CD4-positive, alpha-beta T cell treated with Interleukin-15 for 4 hours (primary cell): ENCODE measurements at places on chromosomes 12 and 14.

DNA sequence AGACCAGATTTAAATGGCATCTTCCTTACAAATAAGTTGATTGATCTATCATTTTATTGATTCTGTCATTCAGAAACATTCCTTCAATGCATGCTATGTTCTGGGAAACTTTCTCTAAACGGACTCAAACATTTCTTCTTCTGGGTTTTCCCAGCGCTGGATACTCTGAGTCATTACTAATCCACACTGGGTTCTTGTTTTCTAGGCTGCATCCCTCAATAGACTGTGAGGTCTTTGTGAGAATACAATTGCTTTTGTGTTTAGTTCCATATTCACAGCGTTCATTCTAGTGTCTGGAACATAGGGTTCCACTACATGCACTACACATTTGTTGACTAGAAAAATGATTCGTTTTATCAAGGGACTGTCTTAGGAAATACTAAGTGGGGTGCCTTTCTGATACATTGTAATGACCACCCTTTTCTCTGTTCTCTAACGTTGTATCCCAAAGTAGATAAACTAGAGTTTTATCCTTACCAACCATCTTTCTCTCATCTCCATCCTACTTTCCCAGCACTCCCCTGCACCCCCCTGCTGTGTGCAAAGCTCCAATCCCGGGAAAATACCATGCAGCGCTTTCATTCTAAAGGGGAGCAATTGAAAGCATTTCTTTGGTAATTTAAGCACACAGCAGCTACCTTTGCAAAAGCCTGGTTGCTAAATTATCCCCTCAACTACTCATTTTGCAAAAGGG lies 878.7 kb downstream of the DIO2 start:
- DNase-seq = no peak

DNA sequence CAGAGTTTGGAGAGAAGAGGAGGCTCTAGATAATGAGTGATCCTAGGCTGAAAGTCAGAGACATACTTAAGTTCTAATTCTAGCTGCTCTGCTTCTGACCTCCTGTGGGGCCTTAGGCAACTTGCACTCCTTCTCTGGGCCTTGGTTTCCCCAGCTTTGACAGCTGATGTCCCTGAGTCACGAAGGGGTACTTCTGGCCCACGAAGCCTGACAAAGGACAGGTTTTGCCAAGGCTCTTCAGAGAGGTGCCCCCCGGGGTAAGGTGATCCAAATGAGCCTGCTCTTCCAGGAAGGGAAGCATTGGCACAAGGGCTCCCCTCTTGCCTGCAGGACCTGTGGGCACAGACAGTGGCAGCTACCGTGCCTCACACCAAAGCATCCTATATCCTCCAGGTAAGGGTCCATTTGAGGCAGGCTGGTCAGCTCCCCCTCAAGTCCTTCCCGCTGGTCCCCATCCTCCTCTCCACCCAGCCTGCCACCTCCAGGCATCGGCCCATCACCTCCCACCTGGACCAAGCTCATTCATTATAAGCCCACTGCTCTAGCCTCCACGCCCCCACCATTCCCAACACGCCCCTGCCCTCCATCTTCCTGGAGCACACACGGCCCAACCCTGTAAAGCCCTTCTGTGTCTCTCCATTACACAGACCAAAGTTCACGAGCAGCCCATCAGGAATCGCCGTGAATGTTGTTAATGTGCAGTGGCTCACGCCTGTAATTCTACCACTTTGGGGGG lies 1.9 kb upstream of the PPP1R13B start:
- no peak for DNase-seq

DNA sequence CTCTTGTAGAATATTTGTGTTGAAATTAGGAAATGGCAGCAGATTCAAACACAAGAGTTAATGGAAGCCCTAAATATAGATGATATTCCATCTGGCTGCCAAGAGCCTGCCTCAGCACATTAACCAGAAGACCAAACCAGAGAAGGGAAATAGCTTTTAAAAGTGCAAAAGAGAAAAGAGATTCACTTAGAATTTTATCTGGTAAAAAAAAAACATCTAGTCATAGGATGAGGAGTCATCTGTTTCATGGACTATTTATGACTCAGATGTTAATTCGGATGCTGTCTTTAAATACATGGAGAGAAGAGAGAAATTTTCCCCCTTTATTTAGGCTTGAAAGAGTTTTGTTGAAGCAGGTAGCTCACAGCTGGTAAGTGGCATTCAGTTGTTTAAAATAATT lies 201.6 kb upstream of the NUDT4 start:
- no peak for DNase-seq

- no peak for DNase-seq
These were observed 60.6 kb downstream of the MYRFL start for GRCh38 chr12:69885658-69886057.

DNA sequence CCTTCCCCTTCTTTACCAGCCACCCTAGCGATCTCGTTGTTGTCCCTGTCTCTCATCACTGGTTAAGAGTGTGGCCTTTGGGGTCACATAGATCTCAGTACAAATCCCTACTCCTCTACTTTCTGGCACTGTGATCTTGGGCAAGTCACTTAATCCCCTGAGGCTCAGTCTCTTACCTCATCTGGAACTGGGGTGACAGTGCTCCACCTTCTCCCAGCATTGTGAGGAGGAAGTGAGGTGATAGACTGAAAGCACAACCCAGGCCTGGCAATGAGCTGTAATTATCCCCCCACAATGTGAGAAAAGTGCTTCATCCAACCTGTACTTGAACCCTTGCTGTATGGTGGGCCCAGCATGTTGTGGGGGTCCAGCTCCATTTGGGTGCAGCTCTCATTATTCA lies 48.0 kb downstream of the IRAK3 start:
- DNase-seq = no peak

- DNase-seq = no peak
These were observed 198.9 kb downstream of the BMP4 start for GRCh38 chr14:53757732-53758131.

DNA sequence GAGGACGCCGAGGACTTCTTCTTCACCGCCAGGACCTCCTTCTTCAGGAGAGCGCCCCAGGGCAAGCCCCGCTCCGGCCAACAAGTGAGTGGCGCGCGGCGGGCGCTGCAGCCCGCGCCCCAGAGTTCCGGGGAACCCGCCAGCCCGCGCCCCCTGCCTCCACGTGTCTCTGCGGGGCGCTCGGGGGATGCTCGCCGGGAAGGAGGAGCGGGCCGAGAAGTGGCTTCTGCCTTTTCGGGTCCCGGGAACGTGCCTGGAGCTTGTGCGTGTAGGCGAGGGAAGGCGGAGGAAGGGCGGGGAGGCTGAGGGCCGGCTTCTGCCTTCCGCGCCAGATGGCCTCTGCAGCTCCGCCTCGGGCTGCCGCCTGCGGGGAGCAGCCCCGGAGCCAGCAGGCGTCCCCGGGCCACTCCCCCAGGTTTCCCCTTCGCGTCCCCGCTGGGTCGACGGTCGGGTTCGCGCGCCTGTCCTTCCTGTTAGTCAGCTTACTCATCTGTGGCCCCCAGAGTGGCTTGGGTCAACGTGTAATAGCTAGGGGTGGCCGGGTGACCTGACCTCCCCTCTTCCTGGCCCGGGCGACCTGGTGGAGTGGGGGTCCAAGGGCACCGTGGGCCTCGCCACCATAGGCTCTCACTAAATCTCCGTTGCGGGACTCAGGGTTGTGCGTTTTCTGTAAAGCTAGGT lies 505 bp downstream of the RASSF3 start:
- peak; percentile 64 for DNase-seq

GRCh38 chr12:126704609-126705008 lies 1562.4 kb upstream of the TMEM132C start:
- no peak for DNase-seq

DNA sequence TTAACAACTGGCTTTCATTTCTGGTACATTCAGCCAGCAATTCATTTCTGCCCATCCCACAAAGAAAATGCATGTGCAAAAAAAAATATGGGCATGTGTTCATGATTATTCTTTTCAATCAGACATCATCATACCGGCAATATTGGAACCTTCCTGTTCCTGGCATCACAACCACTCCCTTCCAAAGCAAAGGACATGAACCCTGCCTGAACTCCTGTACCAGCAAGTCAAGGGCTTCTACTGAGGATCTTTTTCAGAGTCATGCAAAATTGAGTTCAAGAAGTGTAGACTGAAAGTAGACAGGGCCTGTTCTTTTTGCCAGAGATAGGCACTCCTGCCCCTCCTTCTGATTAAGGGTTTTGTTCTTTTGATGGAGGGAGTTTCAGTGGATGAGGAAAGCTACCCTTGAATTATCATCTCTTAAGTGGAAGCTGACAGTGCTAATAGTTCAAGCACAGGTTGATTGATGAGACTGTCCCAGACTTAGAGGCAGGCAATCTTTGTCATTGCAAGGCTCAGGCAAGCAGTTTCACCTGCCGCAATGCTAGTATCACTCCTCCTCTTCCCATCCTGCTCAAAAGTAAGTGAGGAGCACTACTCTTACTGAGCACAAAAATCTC lies 22.3 kb upstream of the DIO2 start:
- DNase-seq = no peak

DNA sequence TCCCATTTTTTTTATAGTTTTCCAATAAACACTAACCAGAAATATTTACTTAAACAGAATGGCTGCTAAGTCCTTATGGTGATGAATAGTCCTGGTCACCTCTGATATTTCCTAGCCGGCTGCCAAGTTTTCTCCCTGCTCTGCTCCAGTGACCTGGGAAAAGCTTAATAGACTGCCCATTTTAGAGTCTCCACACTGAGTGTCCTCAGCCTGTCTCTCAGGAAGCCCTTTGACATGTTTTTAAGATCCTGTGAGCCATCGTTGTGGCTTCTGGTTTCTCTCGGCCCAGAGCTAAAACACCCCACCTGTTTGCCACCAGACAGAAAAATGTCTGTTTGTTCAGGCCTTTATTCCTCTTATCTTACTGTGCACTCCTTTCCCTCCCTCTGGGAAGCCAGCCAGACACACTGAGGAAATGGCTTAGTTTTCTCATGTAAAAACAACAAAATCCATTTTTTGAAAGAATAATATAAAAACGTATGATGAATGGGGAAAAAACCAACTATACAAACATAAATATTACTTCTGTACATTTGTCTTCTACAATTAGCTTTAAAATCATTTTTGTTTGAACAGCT lies 25.4 kb upstream of the ALDH2 start:
- DNase-seq = no peak

- no peak for DNase-seq
These were observed 349.2 kb upstream of the LMO3 start for GRCh38 chr12:16955083-16955657.

DNA sequence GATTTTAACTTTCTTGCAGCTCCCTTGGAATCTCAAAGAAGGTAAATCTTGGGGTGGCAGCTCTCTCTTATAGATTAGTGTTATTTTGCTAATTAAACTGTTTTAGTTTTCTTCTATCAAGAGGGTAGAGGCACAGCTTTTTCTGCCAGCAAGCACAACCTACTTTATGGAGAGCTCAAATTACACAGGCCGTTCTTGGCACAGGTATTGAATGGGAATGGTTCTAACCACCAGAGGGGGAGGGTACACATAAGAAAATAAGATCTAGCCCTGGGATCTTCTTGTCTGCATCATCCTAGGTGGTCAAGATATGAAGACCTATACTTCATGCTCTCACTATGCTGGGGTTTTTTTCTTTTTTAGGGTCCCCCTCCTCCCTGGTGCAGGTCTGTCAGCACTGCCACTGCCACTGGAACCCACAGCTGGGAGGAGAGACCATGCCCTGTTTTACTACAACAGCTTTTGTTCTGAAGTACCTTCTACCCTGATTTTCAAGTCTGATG lies 48.6 kb upstream of the STAC3 start:
- no peak for DNase-seq

GRCh38 chr12:15979096-15980092 lies 68.3 kb downstream of the DERA start:
- no peak for DNase-seq

DNA sequence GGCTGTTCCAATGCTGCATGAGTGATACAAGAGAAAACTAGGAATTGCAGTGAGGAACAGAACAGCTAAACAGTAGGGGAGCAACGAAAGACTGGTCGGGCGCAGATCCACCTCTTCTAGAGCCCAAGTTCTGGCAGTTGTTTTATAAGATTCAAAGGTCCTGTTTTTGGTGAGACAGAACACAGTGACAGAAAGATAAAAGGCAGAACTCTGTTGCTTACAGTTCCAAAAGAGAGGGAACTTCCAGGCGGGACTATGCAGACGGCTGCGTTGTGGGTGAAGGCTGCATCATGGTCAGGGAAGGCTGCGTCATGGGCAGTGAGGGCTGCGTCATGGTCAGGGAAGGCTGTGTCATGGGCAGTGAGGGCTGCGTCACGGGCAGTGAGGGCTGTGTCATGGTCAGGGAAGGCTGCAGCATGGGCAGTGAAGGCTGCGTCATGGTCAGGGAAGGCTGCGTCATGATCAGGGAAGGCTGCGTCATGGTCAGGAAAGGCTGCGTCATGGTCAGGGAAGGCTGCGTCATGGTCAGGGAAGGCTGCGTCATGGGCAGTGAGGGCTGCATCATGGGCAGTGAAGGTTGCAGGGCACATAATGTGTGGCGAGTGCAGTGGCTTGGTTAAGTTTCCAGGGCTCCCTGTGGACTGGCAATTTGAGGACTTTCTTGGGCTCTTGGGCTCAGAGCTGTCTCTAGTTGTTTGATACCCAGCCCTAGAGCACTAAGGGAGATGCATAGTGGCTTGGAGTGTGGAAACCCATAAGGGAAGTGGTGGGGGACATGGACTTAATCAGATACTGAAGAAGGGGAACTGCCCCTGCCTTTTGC lies 619.9 kb downstream of the AACS start:
- no peak for DNase-seq

GRCh38 chr12:3757261-3757660 lies 4.4 kb upstream of the CRACR2A start:
- no peak for DNase-seq

GRCh38 chr12:32893458-32893857 lies 3.1 kb downstream of the PKP2 start:
- no peak for DNase-seq

DNA sequence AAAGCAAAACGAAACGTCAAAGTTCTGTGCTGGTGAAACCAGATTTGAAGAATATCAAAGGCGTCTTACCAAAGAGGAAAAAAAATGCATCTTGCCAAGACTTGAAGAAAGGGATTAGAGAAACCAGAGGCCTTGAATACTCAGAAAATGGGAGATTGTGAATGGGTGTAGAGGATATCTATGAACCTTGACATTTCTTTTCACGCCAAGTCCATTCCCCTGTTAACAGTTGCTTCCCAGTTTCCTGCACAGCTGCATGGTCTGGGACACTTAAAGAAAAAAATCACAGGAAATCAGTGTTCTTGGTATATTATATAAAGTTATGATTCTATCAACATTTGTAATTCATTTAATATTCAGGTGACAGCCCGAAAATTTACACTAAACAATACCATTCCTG lies 1.4 kb upstream of the GTF2A1 start:
- DNase-seq = no peak

- no peak for DNase-seq
These were observed 118.5 kb downstream of the RFLNA start for GRCh38 chr12:124413401-124413800.

- no peak for DNase-seq
These were observed 38.0 kb downstream of the TMEM63C start for GRCh38 chr14:77219591-77219990.

GRCh38 chr12:90958347-90958746 lies 3.4 kb upstream of the CCER1 start:
- no peak for DNase-seq

GRCh38 chr12:115001571-115002180 lies 317.7 kb upstream of the TBX3 start:
- DNase-seq = no peak

GRCh38 chr14:72515779-72516770 lies 377.8 kb downstream of the DPF3 start:
- DNase-seq = no peak

- DNase-seq = no peak
These were observed 27.2 kb upstream of the PPP2R5C start for GRCh38 chr14:101734246-101734847.

GRCh38 chr12:129332286-129332685 lies 479.0 kb downstream of the GLT1D1 start:
- DNase-seq = no peak

- DNase-seq = no peak
These were observed 38.7 kb upstream of the GPATCH2L start for GRCh38 chr14:76112889-76113624.
